ENCODE measurements at places on chromosomes 12 and 14. TPM values are rescaled to one million over a fixed set of nuclear protein-coding genes. Genes with fewer than 3 reads are reported as not detected.

NELL2 gene
- polyA plus RNA-seq, result 14.4 TPM

KRT6B gene
- polyA plus RNA-seq, result not detected

- no peak for DNase-seq
Observed at GRCh38 chr14:49939884-49940510, 47.1 kb downstream of the ARF6 start.

- DNase-seq, result no peak
Observed at GRCh38 chr12:8157484-8158198, 826 bp downstream of the ZNF705A start.

DNA sequence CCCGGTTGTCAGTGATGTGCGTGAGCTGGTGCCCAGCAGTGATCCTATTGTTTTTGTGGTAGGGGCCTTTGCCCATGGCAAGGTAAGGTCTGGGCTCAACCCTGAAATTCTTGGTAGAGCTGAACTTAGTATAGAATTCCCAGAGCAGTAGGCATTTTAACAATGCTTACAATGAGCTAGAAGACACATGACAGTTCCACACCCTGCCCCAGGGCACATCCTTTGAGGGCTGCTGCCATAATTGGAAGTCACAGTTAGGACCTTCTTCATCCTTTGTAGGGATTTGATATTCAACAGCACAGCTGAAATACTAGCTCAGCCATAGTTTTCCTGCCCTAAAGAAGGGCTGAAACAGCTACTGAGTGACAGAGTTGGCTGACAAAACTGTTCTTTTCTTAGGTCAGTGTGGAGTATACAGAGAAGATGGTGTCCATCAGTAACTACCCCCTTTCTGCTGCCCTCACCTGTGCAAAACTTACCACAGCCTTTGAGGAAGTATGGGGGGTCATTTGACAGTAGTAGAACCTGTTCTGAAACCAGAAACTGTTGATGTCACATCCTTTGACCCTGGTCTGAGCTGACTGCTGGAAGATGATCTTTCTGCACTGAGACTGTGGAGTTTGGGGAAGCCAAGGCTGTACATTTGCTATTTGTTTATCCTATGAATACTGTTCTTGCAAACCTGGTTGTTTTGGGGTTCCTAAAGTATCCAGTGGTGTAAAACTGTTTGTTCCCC is 4.8 kb downstream of the EMG1 start:
- no peak for DNase-seq

DNA sequence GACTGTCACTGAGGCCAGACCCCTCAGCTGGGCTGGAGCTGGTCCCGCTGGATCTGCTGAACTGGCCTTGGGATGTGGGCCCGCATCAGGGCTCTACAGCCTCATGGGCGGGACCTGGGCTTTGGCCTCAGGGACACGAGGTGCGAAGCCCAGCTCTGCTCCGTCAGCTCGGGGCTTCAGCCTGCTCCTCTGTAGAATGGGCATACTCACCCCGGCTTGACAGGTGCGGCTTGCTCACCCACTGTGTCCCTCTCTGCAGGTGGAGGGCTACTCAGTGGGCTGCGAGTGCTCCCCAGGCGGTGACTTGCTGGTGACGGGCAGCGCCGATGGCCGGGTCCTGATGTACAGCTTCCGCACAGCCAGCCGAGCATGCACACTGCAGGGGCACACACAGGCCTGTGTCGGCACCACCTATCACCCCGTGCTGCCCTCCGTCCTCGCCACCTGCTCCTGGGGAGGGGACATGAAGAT is 57.6 kb downstream of the BEGAIN start:
- no peak for DNase-seq

DNA sequence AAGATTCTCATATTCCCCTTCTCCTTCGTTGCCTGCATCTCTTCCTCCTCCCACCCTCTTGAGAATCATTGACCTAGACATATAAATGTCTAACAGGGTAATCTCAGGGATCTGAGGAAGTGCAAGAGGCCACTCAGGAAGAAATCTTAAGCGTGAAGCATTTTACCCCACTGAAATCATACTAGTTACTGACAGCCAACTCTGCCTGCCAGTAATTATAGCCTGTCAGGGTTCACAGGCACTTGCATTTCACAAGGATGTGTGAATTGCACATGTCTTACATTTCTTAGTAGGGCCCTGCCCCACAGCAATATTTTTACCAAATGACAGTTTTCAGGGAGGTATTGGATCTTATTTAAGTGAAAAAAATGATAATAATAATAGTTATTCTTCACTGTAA is 127.2 kb downstream of the SLC15A5 start:
- no peak for DNase-seq

DNA sequence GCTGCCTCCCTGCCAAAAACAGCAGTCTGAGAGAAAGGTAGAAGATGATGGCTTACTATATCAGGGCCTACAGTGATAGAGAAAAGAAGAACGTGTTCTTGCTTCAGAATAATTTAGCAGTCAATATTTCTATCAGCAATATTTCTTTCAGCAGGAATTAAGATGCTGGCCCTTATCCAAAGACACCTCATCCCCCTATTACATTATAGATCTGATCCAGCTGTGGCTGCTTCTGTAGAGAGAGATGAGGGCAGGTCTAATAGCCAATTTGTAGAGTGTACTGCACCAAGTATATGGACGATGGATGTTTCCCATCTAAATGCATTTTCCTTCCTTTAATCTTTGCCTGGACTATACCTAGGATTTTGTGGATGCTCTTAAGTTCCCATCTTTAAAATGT is 451.7 kb downstream of the NPAS3 start:
- DNase-seq, result no peak

GRCh38 chr12:16198884-16199283 is 78.6 kb downstream of the SLC15A5 start:
- no peak for DNase-seq

GRCh38 chr12:55063291-55063690 is 43.5 kb downstream of the NEUROD4 start:
- DNase-seq, result no peak

All from left renal pelvis (tissue), 4 donors.